ENCODE measurements at places on chromosomes 7 and 10.

DNA sequence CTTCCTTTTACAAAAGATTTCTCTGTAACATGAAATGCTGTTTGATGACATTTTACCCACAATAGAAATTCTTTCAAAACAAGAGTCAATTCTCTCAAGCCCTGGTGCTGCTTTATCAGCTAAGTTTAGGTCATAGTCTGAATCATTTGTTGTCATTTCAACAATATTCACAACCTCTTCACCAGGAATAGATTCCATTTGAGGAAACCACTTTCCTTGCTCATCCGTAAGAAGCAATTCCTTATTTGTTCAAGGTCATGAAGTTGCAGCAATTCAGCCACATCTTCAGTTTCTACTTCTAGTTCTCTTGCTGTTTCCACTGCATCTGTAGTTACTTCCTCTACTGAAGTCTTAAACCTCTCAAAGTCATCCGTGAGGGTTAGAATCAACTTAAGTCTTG is 315.3 kb downstream of the TYW1 start:
- DNase-seq = no peak

DNA sequence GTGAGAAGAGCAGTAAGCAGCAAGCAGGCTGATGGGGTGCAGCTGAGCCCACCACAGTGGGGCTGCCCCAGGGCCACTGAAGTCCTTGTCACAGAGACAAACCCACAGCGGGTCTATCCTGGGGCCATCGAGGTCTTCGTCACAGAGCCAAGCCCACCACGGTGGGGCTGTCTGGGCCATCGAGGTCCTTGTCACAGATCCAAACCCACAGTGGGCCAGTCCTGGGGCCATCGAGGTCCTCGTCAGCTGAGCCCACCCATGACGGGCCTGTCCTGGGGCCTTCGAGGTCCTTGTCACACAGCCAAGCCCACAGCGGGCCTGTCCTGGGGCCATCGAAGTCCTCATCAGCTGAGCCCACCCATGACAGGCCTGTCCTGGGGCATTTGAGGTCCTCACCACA is 549.9 kb downstream of the DNAJB6 start:
- no peak for DNase-seq

DNA sequence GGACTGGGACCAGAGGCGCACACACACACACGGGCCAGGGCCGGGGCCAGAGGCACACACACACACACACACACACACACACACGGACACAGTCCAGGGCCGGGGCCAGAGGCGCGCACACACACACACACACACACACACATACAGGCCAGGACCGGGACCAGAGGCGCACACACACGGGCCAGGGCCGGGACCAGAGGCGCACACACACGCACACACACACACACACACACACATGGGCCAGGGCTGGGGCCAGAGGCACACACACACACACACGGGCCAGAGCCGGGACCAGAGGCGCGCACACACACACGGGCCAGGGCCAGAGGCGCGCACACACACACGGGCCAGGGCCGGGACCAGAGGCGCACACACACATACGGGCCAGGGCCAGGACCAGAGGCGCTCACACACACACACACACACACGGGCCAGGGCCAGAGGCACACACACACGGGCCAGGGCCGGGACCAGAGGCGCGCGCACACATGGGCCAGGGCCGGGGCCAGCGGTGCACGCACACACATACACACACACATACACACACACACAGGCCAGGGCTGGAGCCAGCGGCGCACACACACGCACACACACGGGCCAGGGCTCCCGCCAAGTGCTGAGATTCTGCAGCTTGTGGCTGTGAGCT is 268.8 kb downstream of the ELFN1 start:
- peak; percentile 60 for DNase-seq

GRCh38 chr7:135236727-135237126 is 3.1 kb downstream of the STRA8 start:
- no peak for DNase-seq

DNA sequence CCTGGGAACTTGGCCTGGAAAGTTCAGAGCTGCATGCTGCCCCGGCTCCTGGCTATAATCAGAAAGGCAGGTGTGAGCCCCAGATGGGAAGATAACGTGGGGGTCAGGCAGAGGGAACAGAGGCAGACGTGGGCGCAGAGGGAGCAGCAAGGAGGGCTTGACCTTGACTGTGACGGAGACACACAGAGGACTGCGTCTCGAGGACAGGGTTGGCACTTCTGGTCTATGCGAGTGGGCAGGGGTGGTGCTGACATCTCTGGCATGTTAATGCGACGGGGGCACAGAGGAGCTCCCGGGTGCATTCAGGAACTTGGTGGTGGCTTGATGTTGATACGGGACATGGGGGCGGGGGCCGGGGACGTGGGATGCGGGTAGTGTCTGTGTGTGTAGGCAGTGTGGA is 232.1 kb upstream of the GRB10 start:
- no peak for DNase-seq

- no peak for DNase-seq
These were observed 1125.6 kb upstream of the AUTS2 start for GRCh38 chr7:68472688-68473087.

DNA sequence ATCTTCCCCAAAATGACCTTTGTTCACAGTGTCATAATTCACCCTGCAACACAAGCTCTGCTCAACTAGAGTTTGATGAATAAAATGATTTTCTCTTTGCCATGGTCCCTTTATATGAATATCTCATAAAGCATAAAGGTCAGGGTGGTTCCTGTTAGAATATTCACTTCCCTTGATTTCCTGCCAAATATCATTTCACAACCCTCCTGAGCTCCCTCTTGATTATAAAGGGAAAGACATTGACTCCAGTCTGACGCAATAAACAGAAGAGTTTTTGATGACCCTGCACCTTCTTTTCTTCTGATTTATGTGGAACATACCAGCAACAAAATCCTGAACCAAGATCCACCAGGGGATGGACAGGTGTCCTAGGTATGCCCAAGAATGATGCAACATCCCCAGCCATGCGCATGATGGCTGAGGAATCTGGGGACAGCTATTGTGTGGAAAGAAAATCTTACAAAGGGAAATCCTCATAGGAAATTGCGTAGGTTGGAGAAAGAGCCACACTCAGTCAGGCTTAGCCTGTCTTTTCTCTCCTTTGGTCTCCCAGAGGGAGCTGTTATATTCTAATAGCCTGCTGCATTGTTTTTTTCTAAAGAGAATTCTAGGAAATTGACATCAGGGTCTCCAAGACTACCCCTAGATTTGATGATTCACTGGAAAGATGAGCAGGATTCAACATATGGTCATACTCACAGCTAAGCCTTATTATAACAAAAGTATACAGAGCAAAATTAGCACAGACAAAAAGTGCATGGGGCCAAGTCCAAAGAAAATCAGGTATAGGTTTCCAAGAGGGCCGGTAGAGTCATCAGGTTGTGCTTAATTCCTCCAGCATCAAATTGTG is 18.8 kb downstream of the IFIT3 start:
- no peak for DNase-seq

DNA sequence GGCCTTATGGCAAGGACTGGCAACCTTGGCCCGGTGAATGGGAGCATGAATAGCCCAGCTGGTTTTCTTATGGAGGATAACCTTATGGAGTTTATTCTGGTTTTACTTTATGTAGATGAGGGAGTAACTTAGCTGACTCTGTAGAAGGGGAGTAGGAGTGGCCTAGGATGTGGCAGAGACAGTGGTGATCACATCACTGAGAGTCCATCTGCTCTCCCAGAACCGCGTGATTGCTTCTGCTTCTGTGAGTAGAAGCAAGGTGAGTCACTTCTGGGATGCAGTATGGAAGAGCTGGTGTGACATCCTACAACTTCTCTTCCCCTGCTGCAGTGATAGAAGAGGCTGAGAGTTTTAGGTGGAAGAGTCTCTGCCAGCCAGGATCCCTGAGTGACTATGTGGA is 129.2 kb downstream of the RPS24 start:
- no peak for DNase-seq

DNA sequence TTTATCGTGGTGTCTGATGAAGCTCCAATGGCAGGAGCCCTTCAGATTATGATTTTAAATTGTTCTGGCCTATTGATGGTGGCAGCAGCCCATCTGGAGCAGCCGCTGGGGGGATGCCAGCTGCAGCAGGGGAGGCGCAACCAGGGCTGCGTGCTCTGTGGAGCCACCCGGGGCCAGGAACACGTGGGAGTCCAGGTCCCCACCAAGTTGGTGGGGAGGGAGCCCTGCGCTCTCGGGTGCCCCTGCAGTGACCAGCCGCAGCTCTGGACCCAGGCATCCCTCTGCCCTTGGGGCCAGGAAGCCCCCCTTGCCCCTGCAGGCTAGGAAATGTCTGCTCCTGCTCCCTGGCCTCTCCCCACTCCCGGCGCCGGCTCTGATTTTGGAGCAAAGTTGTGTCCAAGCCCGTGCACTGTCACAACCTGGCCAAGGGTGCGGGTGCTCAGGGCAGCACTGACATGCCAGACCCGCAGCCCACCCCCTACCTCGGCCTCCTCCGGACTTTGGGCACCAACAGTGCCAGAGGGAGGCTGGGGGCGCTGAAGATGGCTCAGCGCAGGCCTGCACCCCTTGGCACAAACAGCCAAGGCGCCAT is 147.2 kb upstream of the ADO start:
- DNase-seq = no peak

DNA sequence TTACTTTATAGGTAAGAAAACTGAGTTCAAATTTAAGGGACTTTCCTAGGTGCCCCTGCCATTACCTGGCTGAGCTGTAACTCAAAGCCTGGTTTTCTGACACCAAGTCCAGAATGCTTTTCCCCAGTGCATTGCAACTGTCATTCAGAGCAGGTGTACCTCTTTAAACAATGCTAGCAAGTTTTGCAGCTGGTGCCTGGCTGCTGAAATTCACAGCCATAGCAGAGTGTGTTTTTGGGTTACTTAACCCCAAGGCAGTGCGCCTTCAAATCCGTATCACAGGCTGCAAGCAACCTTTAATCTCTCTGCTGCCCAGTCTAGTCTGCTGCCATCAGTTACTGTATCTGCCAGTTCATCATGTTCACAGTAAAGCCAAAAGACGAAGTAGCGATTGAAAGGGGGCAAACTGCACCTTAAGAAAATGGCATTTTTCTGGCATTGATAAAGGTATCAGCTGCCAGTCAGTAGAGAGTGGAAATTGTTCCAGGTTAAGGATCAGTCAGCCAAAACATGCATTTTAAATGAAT is 265.4 kb downstream of the CSTF2T start:
- DNase-seq = no peak

- DNase-seq = peak; percentile 55
These were observed 40.1 kb downstream of the IQUB start for GRCh38 chr7:123494193-123494796.

GRCh38 chr7:43351683-43352082 is 231.2 kb upstream of the STK17A start:
- DNase-seq = no peak
